Putamen (tissue), 1 donor: ENCODE measurements at places on chromosomes 3 and 15.

GRCh38 chr3:29285471-29286071, 4.7 kb downstream of the RBMS3 start:
- DNase-seq = no peak

DNA sequence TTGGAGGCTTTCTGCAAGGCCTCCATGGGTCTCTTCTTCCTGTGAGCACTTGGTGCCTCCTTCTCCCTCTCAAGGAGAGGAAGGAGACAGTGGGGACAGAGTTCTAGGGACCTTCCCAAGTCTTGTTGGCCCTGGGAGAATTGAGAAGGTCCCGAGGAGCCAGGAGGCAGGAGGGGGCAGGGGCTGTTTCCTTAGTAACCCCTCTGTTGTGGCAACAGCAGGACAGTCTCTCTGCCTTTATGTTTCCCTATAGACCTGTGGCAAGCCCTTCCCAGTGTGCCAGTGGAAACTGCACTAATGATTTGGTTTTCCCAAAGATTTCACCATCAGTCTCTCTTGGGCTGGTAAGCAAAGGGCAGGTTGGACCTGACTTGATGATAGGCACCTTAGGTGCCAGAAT, 87.8 kb upstream of the GALNT15 start:
- DNase-seq = no peak

- no peak for DNase-seq
Observed at GRCh38 chr3:12165909-12166308, 7.2 kb upstream of the TIMP4 start.

- no peak for DNase-seq
Observed at GRCh38 chr3:22089284-22089683, 338.3 kb upstream of the ZNF385D start.

- DNase-seq = no peak
Observed at GRCh38 chr15:25679492-25679891, 183.6 kb downstream of the ATP10A start.

GRCh38 chr3:10558736-10559135, 53.4 kb upstream of the ATP2B2 start:
- no peak for DNase-seq

DNA sequence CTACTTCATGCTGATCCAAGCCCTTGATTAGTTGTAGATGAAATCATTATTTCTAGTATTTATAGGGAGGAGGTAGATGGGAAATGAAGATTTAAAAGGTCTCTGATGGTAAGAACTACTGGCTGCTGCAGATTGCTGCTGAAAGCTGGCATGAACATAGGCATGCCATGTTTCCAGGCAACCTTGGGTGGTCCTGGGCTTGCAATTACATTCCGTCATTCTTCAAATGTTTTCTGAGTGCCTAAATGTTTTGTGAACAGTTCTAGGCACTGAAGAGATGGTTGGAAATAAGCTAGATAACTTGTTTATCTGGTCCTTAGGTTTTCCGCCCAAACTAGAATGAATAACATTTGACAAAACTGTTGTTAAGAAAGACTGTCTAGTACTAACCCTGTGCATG, 95.8 kb downstream of the KCNAB1 start:
- no peak for DNase-seq

DNA sequence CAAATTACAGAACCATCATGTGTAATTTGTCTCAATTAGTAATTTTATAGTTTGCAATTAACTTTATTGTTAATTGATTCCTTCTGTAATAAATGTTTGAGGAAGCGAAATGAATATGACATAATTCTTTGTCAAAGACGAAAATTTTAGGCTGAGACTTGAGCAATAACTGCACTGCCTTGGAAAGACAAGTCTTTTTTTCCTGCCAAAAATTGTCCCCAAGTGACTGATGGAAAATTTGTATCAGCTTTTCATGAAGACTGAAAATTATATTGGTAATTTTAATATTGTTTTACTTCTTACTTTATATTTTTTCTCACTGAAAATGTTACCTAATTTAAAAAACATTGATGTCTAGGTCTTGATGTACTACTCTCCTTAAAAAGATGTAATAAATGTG, 622.6 kb downstream of the NLGN1 start:
- DNase-seq = no peak

GRCh38 chr3:126613479-126614188, 41.3 kb downstream of the TXNRD3 start:
- no peak for DNase-seq

- DNase-seq = no peak
Observed at GRCh38 chr15:38461066-38461833, 7.3 kb downstream of the FAM98B start.

GRCh38 chr3:160065282-160065681, 76.6 kb downstream of the IL12A start:
- no peak for DNase-seq

GRCh38 chr3:175346573-175347356, 487.6 kb downstream of the NAALADL2 start:
- peak; percentile 31 for DNase-seq

GRCh38 chr3:53162672-53163443, 1.8 kb downstream of the PRKCD start:
- DNase-seq = peak; percentile 54

GRCh38 chr15:25728816-25729215, 134.3 kb downstream of the ATP10A start:
- no peak for DNase-seq

DNA sequence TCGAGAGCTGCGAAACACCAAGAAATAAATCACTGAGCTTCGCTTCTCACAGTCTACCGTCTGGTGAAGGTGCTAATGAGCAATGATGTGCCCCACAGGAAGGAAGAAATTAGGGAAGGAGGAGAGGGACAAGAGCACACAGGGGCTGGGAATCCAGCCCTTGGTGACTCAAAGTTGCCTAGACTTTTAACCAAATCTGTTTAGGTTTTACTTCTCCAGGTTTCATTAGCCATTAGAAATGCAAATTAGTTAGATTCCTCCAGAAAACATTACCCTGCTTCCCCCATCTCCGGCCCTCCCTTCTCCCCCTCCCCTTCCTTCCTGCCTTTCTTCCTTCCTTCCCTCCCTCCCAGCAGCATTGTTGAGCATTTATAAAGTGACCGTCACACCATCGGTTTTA, 59.3 kb upstream of the UBE2E1 start:
- DNase-seq = no peak

- DNase-seq = no peak
Observed at GRCh38 chr3:131553495-131554247, 50.9 kb upstream of the MRPL3 start.

GRCh38 chr3:86951322-86951721, 39.6 kb downstream of the VGLL3 start:
- DNase-seq = no peak

- no peak for DNase-seq
Observed at GRCh38 chr3:175222356-175222755, 363.2 kb downstream of the NAALADL2 start.

DNA sequence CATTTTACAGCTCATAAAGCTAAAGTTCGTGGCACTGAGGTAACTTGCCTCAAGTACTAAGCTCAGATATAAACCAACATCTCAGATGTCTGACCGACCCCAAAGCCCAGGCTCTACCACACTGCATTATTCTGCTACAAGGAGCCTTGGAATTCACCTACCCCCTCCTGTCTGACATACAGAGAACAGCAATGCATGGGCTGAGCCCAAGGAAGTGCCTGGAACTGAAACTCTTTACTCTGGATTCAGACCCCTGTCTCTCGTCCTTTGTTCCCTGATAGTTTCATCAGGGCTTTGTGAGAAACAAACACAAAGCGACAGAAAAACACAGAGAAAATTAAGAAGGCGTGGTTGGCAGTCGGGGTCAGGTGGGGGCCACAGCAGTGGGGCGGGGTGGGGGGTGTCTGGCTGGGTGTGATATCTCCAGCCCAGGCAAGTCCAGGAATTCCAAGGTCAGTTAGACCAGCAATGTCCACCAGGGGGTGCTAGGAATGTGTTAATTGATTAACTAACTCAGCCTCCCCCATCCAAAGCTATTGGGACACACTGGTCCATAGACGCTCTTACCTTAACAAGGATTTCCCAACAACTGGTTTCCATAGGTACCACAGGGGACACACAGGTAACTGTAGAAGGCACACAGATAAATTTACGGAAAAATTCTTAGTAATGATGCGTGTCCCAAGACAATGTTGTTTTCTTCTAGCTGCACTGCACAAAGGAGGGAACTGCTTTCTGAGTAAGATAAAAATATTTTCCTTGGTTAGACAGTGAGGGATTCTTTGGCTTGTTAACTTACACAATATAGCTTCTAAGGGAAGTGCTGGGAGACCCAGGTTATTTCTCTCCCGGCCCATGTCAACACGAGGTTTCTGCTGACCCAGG, 18.8 kb upstream of the SSUH2 start:
- peak; percentile 18 for DNase-seq

- DNase-seq = no peak
Observed at GRCh38 chr3:192883512-192883911, 34.1 kb downstream of the MB21D2 start.

- no peak for DNase-seq
Observed at GRCh38 chr3:142863010-142863817, 25.7 kb downstream of the PCOLCE2 start.

DNA sequence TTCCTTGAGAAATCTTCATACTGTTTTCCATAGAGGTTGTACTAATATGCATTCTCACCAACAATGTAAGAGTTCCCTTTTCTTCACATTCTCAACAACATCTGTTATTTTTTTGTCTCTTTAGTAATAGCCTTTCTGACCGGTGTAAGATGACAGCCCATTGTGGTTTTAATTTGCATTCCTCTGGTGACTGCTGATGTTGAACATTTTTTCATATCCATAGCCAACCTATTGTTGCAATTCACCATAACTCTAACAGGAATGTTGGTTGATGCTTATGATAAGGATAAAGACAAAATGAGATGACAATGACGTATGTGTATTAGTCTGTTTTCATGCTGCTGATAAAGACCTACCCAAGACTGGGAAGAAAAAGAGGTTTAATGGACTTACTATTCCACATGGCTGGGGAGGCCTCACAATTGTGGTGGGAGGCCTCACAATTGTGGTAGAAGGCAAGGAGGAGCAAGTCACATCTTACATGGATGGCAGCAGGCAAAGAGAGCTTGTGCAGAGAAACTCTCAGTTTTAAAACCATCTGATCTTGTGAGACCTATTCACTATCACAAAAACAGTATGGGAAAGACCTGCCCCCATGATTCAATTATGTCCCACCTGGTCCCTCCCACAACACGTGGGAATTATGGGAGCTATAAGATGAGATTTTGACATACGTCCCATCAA, 37.6 kb upstream of the RHCG start:
- no peak for DNase-seq

DNA sequence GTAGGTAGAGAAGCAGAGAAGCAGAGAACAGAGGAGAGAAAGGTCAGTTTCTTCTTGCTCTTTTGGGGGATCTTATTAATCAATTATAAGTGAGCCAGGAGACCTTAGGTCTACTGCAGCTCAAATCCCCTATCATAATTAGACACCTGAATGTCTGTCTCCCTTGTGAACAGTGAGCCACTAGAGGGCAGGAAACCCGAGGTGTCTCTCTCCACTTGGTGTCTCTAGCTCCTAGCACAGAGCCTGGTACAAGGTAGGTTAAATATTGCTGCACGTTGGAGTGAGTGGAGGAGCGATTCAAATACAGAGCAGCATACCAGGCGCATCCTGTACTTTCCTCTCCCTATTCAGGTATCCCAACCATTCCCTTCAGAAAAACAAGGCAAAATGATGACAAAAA, 2.0 kb upstream of the ST8SIA2 start:
- peak; percentile 14 for DNase-seq

DNA sequence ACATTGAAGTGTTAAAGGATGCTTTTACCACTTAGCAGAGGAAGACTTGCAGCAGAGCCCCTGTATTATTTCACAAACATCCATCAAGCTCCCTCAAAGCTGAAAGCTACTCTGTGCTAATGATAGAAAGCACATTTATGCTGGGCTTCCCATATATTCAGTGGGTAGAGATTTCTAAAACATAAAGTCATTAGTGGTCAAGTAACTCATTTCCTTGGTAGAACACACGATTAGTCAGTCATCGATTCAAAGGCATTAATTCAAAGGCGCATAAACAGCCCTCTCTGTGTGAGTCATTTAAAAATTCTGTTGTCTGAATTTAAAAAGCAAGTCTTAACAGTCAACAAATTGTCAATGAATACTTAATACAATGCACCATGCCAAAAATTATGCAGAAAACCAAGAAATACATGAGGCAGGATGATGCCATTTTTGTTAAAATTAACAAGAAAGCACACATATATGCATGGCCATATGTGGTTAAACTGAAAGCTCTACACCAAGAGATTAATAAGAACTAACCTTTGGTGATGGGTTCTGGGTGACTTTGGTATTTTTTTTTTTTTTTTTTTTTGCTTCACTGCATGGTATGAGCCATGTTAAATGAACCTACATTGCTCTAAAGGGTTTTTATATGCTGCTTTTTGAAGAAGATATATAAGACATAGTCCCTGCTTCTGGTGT, 61.7 kb downstream of the LDHAL6B start:
- DNase-seq = no peak

- DNase-seq = no peak
Observed at GRCh38 chr3:187889601-187890404, 144.5 kb upstream of the BCL6 start.

GRCh38 chr3:13275376-13276005, 144.6 kb downstream of the NUP210 start:
- no peak for DNase-seq

DNA sequence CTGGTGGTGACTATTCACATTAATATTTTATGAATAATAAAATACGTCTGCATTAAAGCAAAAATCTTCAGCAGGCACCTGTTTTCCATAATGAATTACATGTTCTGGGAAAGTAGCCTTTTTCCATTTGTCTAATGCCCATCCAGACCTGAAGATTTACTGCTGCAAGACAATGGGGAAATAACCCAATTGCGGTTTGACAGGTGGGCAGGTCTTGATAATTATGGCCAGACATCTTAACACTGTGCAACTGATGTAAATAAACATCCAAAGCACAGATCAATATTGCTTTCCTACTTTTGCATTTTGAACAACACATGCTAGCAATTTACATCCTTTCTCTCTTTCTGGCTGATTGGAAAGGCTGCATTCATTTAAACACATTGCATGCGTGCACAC, 173.9 kb downstream of the MEIS2 start:
- DNase-seq = no peak

GRCh38 chr3:185770109-185770508, 54.7 kb downstream of the IGF2BP2 start:
- DNase-seq = no peak

- DNase-seq = no peak
Observed at GRCh38 chr15:101314336-101315125, 19.5 kb upstream of the SNRPA1 start.

GRCh38 chr3:61996366-61996765, 377.0 kb downstream of the FEZF2 start:
- DNase-seq = no peak

DNA sequence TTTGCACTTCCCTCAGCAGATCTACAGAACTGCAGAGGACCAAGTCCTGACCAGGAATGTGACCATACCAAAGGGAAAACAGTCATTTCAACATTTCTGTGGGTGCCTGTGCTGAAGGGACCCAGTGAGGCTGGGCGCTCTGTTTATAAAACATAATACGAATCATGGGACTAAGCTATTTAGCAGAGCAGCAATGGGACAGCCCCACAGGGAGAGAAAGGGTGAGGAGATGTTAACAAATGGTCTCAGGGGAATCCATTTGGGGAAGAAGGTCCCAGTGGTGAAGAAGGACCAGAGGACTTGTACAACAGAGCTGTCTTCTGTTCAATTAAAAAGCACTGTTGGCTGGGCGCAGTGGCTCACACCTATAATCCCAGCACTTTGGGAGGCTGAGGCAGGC, 1025.4 kb downstream of the FHIT start:
- no peak for DNase-seq

- DNase-seq = no peak
Observed at GRCh38 chr3:73379465-73379864, 245.3 kb downstream of the PDZRN3 start.
